ENCODE measurements at places on chromosomes 1 and 21.

DNA sequence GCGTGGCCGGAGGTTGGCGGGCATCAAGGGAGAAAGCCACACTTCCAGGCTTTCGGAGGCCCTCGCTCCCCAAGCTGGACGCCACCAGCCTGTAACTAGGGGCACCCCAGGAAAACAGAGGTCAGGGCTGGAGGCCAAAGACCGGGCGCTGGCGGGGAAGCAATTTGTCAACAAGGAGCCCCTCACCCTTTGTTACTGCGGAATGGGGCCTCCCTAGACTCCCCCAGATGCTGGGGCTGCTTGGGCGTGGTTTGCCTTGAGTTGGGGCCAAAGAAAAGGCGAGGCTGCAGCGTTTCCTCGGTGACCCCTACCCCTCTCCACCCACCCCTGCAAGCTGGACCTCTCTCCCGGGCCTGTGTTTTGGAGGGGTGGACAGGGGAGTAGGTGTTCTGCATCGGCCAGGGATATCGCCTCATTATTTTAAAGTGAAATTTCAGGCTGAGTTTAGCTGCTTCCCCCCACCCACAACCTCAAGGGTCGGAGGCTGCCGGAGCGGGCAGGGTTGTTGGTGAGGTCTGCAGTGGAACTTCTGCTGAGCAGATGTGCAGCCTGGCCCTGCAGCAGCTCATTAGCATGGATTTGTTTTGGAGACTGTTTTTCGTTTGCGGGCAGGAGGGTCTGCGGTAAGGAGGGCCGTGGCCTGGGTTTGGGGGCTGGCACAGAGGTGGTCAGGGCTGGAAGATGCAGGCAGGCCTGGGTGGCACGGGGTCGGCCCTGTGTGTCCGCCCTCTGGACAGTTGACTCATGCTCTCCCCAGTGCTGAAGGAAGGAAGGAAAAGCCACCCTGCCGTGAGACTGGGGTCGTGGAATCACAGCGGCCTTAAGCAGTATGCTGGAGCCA is 1.5 kb downstream of the NBL1 start:
- DNase-seq, result peak; percentile 21

GRCh38 chr1:1924386-1924785 is 5.3 kb upstream of the TMEM52 start:
- DNase-seq, result no peak

GRCh38 chr1:228104526-228105269 is 1.6 kb upstream of the C1orf35 start:
- no peak for DNase-seq

- DNase-seq, result peak; percentile 95
Measured at GRCh38 chr21:43645136-43645891, 14.0 kb downstream of the HSF2BP start.

- no peak for DNase-seq
Measured at GRCh38 chr1:204362984-204363334, 3.2 kb upstream of the PLEKHA6 start.

DNA sequence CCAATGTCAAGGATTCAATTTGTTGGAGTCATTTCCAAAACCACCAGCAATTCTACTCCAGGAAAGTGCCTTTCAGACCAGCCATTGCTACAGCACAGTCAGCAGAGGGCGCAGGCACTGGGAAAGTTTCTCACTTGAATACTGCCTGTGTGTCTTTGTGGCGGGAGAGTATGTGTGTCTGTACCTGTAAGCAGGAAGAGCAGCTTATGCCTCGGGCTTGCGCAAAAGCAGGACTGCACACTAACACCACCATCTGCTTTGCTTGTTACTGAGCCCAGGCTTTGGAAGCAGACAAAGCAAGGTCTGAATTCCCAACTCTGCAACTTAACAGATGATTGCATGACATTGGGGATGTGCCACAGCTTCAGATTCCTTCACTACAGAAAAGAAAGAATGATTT is 7.0 kb upstream of the CTSE start:
- peak; percentile 69 for DNase-seq

GRCh38 chr1:153324912-153325311 is 12.2 kb upstream of the PGLYRP3 start:
- no peak for DNase-seq

DNA sequence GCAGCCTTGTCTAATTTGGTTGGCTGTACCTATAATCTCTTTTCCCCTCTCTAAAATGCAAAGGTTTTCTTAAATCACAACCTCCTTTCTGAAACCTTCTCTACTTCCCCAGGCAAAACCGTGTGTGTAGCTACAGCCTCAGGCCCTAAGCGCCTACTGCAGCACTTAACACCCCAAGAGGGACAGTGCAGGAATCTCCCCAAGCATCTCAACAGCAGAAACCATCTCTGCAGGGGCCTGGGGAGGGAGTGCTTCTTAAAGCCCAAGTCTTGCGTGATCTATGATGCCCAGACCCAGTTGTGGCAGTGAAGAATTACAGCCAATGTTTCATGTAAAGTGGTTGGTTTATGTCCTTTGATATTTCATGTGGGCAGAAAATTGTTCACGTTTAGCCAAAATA is 159.3 kb downstream of the DSCAM start:
- DNase-seq, result no peak

GRCh38 chr1:3119725-3120124 is 50.7 kb downstream of the PRDM16 start:
- DNase-seq, result no peak

DNA sequence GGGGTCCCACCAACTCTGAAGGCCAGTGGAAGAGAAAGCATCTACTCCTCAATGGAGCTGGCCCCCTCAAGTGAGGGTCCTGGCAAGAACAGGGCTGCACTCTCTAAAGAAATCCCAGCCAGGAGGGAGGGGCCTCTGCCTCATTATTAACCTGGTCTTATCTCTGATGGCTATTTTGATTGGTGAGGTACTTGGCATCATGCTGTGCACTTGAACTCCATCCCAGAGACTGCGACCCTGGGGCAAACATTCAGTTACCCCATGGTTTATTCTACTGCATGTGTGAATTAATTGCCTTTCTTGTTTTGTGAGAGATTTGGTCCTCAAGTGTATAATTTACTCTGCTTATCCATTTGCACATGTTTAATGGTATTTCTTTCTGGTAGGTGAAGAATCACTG is 55.0 kb upstream of the ETV3 start:
- DNase-seq, result no peak

- DNase-seq, result no peak
Measured at GRCh38 chr1:231016966-231017365, 23.1 kb downstream of the FAM89A start.

Data from cardiac fibroblast (primary cell).